Activated CD8-positive, alpha-beta memory T cell treated with anti-CD3 and anti-CD28 coated beads, Interleukin-2, amount 10 ng/mL, durations not matched to agents 7 days and 5 days (primary cell): ENCODE measurements at places on chromosomes 4 and X. TPM values are rescaled to one million over a fixed set of nuclear protein-coding genes. Genes with fewer than 3 reads are reported as not detected.

Gene SPANXA1
- total RNA-seq, result not detected

DNA sequence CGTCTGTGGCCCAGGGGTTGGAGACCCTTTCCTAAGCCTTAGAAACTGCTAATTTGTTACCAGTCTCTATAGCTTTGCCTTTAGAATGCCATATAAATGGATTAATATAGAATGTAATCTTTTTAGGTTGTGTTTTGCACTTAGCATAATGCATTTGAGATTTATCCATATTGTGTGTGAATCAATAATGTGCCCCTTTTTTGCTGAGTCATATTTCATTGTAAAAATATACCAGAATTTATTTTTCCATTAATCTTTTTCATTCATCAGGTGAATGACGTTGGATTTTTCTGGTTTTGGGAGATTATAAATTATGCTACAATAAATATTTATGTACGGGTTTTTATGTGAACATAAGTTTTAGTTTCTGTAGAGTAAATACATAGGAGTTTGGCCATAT lies 478.8 kb upstream of the MAGEB18 start:
- H3K36me3 ChIP-seq, result no peaks in the 10 kb centered on the region
- H3K27me3 ChIP-seq, result no peaks in the 10 kb centered on the region
- no peak overlapping the region for H3K4me3 ChIP-seq
- H3K4me1 ChIP-seq, result no peaks in the 10 kb centered on the region

DNA sequence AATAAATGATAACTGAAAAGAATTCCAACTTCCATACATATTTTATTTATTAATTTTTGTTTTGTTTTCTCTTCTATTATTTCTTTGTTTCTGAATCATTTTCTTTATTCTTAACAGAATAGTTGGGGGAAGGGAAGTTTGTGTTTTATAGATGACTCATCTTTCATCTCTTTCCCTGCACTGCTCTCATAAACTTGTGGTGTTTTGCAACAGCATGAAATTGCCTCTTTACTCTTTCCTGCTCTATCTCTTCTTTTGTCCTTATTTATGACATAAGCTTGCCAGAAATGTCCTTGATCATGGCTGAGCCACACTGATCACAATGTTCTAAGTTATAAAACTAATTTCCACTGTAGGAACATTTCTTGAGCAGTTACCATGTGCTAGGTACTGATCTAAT lies 22.3 kb downstream of the QRFPR start:
- peaks cover 5% of the 10 kb centered on the region for H3K36me3 ChIP-seq
- no peak for DNase-seq
- H3K4me1 ChIP-seq, result no peaks in the 10 kb centered on the region
- H3K27ac ChIP-seq, result no peak overlapping the region

- H3K4me1 ChIP-seq, result no peaks in the 10 kb centered on the region
- H3K27me3 ChIP-seq, result no peaks in the 10 kb centered on the region
- H3K4me3 ChIP-seq, result no peak overlapping the region
- no peak overlapping the region for H3K27ac ChIP-seq
These were observed 423.5 kb upstream of the NDST3 start for GRCh38 chr4:117610706-117611308.

DNA sequence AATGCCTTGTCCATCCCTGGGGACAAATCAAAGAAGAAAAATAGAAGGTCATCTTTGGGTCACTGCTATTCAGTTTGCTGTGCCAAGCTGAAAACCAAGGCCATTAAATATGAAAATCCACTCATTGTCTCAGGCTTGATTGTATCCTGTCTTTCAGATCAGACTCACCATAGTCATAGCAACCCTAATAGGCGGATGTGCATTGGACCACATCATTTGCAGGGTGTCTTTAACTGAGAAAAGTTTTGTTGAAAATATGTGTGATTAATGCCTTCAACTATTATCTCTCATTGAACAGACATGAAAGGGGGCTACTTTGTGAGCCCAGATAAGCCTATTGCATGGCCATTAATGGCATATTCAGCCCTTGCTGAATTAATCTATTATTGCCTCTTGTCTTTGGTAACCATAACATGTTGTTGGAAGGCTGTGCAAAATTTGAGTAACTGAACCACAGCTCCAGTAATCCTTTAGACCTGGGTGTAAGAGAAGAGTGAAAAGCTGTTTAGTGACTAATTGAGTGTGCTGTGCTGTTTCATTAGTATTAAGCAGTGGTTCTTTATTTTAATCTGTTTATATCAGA lies 453.6 kb upstream of the EPHA5 start:
- no peak for DNase-seq
- no peaks in the 10 kb centered on the region for H3K27me3 ChIP-seq
- no peak overlapping the region for H3K27ac ChIP-seq
- H3K4me1 ChIP-seq, result no peaks in the 10 kb centered on the region
- no peaks in the 10 kb centered on the region for H3K36me3 ChIP-seq
- H3K4me3 ChIP-seq, result no peak overlapping the region
